Activated naive CD4-positive, alpha-beta T cell treated with anti-CD3 and anti-CD28 coated beads, Interleukin-2, amount 50 U/mL, for 72 hours (primary cell): ENCODE measurements at places on chromosomes 16 and 17.

DNA sequence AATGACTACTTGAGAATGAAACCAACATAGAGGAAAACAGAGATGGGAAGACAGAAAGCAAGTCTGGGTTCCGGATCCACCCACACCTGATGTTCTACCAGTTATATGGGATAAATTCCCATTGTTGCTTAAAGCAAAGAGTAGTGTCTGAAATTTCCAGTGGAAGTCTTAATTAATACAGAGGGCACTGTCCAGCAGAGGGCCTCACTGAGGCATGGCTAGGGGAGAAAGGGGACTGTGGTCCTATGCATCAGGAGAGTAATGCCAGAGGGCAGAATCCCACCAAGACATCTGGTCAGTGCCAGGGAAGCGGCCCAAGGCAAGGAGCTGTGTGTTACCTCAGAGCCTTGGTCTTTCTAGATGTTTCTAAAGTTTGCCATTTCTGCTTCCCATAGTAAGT lies 7.5 kb upstream of the UMOD start:
- no peak for DNase-seq

- DNase-seq, result no peak
These were observed 2.3 kb upstream of the IRX3 start for GRCh38 chr16:54288835-54289241.

DNA sequence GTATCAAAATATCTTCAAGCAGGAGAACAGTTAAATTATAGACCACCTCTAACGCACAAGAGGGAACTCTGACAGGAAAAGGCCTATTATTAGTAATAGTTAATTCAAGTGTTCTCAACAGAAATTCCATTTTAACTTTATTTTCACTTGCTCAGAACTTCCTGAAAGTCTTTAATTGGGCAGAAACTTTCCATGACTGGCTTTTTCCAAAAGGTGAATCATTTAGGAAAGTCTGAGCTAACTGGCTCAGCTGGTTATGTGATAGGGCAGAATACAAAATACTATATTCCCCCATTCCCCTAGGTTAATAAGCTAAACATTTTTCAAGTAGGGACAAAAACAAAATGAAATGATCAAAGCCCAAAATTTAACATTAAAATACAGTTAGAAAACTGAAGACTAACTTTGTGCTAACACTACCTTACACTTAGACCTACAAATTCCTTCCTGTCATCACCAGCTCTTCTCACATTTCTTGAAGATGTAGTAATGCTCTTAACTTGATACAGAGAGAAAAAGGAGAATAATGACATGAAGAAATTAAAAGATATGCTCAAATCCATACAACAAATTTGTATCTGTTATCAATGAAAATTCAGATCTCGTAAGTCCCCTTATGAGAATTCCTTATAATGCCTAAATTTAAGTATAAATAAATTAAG lies 31.0 kb downstream of the CFDP1 start:
- DNase-seq, result no peak

DNA sequence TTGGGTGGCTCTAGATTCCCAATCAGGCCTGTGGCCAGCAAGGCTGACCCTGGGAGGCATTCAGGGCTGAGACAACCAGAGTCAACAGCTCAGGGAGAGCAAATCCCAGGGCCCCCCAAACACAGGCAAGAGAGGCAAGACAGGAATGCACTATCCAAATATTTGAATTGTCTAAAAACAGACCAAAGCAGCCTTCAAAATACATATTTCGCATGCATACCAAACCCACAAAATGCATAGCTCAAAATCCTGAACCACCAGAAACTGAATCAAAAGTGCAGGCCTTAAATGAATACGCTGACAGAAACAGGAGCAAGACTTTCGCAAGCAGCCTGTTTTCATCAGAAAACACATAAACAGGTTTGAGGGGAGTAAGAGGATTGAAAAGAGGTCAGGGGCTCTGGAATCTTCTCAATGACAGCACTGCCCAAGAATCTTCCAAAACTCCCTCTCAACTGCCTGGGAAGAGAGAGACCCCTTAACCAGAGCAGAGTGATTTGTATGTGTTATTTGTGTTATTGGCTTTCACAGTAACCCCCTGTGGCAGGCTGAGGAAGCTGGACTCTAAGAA lies 213.6 kb upstream of the CDH5 start:
- no peak for DNase-seq

GRCh38 chr17:31696184-31696602 lies 162.9 kb downstream of the COPRS start:
- DNase-seq, result no peak

- DNase-seq, result no peak
These were observed 47.9 kb upstream of the MAP3K14 start for GRCh38 chr17:45364531-45365390.

- no peak for DNase-seq
These were observed 17.9 kb upstream of the CD300E start for GRCh38 chr17:74641224-74641957.

DNA sequence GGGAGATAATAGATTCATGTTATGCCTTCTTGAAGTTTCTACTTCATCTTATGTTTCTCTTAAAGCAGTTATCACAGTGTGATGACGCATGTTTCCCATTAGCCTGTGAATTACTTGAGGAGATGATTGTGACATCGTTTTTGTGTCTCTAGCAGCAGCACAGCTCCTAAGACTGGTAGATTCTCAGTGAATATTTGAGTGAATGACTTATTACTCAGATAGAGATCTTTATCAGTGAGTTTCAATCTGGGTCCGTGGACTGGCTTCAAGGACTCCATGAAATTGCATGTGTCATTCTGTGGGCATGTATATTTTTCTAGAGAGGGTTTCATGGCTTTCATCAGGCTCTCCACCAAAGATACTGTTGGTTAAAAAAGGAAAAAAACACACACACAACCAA lies 29.9 kb downstream of the YPEL2 start:
- DNase-seq, result no peak
